Femur (tissue), 1 donor: ENCODE measurements at places on chromosomes 7 and 10.
A peak's percentile ranks its signal among the peaks of the same experiment; 100 is the strongest.

DNA sequence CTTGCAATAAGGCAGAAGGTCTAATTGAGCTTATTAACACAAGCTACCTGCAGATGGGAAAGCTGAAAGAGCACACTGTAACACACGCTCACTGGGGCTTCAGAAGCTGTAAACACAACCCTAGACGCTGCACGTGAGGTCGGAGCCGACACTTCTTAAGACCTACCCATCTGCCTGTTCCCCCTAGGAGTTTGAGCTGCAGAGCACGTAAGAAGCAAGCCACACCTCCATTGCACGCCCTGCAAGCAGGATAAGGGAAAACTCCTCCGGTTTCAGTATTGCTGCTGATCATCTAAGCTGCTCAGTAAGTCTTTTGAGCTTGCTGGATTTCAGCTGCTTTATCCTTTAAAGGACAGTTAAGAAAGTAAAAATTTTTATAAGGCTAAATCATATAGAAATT lies 244.0 kb upstream of the ZWINT start:
- no peak for DNase-seq

GRCh38 chr7:72057796-72058195 lies 354.3 kb downstream of the CALN1 start:
- no peak for DNase-seq

GRCh38 chr10:59271160-59271559 lies 91.2 kb downstream of the FAM13C start:
- no peak for DNase-seq

DNA sequence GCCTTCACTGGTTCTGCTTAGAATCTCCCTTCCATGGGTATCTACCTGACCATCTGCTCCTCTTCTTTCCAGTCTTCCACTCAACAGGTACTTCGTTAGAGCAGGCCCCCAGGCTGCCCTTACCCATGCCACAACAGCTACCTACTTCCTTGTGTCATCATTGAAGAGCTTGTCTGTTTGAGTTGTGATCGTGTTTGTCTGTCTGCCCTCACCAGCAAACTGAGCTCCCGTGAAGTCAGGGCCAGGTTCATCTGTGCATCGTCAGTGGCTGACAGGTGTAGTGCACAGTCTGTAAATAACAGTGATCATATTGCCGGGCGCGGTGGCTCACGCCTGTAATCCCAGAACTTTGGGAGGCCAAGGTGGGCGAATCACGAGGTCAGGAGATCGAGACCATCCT lies 5.0 kb downstream of the NIPSNAP2 start:
- no peak for DNase-seq

DNA sequence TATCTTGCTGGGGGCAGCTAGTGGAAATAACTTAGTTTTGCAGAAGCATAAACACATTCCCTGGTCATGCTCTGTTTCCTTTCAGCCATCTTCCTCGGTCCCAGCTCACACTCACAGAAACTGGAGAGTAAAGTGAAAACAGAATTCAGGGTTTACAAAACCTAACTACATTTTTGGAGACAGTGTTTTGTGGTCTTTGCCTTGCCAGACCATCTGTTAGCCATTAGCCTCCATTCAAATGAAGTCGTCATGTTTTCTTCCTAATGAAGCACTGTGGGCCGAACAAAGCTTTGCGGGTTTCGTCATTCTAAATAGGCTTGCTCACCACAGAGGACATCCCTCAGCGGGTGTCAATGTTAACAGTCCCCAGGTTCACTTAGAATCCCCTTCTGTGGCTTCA lies 214.6 kb upstream of the TMEM72 start:
- peak; percentile 83 for DNase-seq
